ENCODE measurements at places on chromosomes 7 and 10.

DNA sequence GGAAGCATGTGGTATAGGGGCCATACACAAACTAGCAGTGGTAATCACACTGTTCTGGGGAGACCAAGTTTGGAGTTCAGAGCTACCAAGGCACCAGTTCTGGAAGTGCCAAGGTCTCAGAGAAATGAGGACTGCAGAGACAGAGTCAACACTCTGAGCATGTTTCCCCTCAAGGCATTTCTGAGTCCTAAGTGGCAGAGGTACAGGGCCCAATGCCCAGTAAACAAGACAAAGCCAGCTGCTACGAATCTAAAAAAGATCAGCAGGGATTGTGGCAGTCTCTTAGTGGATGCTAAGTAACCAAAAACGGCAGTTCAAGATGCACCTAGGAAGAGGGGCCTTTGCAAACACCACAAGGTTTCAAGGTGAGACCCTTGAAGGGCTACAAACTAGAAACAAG is 271.9 kb downstream of the TNS3 start:
- no peak for DNase-seq

DNA sequence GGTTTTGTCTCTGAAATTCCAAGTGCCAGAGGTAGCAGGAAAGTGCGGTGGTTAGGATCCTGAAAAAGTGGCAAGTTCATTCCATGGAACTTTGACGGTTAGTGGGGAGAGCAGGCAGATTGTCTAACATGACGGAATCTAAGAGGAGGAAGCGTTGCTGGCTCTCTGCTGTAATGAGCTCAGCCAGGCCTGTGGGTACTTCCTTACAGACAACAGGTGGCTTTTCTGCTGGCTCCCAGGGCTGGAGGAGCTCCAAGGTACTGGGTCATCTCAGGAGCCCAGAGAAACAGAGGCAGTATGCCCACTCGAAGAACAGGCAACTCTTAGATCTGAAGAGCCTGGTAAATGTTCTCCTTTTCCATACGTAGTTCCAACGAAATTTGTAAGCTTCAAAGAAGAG is 3.1 kb upstream of the AIFM2 start:
- DNase-seq = no peak

DNA sequence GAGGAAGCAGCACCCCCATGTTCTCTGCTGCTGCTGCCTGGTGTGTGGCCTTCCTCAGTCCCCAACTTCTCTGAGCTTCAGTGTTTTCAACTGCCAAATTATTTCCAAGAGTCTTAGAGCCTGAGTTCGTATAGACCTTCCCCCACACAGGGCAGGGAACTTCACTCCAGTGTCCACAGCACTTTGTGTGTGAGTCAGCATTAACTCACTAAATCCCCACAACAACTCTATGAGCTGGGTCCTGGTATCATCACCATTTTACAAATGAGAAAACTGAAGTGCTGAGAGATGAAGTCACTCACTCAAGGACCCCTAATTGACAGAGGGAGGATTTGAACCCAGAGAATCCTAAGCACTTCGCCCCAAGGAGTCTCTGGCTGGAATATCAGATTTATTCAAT is 48.3 kb downstream of the ADCYAP1R1 start:
- DNase-seq = no peak

- no peak for DNase-seq
These were observed 92.3 kb downstream of the MAGI2 start for GRCh38 chr7:79361214-79361613.

DNA sequence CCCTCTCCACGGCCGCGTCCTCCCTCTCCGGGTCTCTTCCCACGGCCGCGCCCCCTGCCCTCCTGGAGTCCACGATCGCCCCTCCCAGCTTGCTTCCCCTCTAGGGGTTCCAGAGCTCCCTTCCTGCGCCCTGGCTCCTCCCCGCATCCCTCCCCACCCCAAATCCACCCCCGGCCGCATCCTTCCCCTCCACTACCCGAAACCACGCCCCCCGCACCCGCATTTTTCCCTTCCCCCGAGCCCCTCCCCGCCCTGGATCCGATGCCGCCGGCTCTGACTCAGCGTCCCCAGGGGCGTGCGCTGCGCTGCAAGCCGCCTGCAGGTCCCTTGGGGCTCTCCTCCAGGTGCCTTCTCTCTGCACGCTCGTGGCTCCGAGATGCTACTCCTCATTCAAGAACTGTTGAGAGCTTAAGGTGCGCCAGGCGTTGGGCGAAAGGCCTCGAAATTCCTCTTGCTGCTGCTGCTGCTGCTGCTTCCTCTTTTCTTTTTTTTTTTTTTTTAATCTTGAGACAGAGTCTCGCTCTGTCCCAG is 372 bp upstream of the TMEM130 start:
- DNase-seq = peak; percentile 90

- peak; percentile 59 for DNase-seq
These were observed 19.9 kb downstream of the ACTA2 start for GRCh38 chr10:88932539-88933256.

GRCh38 chr7:99312316-99313203 is 13.1 kb upstream of the ARPC1A start:
- DNase-seq = peak; percentile 77

DNA sequence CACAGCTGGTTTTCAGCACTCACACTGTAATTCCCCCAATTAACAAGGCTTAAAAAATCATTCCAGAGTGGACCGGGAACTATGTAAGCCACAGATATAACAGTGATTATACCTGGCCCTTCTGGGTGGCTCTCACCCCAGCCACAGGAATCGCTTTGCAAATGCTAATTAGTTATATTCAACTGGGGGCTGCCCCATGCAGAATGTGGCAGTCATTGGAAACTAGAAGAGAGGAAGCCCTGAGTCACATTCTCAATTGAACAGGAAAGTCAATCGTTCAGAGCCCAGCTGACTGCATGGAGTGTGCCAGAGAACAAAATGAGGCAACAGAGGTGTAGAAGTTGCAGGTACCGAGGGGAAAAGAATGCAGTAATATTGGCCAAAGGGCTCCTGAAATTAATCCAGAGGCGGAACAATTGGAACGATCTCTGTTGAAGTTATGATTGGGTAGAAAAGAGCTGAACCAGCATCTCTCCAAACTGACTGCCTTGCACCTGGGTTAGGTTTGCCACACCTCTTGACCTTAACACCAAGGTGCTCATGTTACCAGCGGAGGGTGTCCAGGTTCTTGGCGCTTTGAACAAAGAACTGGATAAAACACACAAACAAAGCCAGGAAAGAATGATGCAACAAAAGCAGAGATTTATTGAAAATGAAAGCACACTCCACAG is 909.7 kb upstream of the AUTS2 start:
- DNase-seq = no peak

DNA sequence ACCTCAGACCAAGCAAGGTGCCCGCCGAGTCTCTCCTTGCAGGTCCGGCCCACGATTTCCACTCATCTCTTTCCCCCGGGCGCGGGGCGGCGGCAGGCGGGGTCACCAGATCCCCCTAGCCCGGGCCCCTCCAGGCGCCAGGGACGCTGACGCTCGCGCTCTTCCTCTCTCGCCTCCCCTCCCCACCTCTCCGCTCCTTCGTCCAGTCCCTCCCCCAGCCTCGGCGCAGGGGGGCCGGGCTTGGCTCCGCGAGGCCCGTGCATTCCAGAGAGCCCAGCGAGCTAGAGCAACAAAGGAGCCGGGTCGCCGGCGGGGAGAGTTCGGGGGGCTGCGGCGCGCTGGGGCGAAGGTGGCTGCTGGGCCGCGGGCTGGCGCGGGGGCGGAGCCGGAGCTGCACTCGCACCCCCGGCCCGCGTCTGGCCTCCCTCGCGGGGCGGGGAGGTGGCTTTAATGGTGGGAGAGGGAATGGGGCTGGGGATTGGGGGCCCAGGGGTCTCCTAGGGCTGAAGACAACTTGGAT is at the start of gene SMO:
TSS of gene SMO (plus strand) at position 262 of the 520 bp plus-strand sequence. CDS start 519 bp downstream, outside the sequence.
- peak; percentile 59 for DNase-seq

- no peak for DNase-seq
These were observed 155.8 kb downstream of the BMPER start for GRCh38 chr7:34061149-34061548.

DNA sequence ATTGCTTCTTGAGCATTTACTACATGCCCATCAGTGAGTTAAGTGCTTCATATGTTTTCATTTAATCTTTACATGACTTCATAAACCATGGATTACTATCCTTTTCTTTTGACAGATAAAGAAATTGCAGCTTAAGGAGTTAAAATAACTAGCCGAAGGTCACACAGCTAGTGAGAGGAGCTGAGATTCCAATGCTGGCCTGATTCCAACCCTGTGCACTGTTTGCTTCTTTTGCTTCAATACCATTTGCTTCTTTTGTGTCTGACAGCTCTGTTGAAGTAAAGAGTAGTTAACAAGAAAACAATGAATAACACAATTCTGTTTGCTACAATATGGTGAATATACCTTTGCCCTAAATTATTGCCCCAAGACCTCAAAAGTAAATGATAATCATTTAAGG is 132.4 kb downstream of the GRM3 start:
- DNase-seq = no peak

DNA sequence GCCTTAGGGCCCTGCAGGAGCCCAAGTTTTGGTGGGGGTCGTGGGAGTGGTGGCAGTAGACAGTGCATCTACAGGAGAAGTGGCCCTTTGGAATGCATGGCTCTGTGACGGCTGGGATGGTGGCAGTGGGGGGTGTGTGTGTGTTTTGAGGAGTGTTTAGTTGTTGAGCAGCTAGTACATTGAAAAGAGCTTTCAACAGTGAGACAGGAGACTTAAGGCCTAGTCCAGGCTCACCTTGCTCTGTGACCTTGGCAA is 27.1 kb downstream of the ZNF775 start:
- peak; percentile 24 for DNase-seq

- DNase-seq = no peak
These were observed 267.5 kb downstream of the GATA3 start for GRCh38 chr10:8321990-8322389.

DNA sequence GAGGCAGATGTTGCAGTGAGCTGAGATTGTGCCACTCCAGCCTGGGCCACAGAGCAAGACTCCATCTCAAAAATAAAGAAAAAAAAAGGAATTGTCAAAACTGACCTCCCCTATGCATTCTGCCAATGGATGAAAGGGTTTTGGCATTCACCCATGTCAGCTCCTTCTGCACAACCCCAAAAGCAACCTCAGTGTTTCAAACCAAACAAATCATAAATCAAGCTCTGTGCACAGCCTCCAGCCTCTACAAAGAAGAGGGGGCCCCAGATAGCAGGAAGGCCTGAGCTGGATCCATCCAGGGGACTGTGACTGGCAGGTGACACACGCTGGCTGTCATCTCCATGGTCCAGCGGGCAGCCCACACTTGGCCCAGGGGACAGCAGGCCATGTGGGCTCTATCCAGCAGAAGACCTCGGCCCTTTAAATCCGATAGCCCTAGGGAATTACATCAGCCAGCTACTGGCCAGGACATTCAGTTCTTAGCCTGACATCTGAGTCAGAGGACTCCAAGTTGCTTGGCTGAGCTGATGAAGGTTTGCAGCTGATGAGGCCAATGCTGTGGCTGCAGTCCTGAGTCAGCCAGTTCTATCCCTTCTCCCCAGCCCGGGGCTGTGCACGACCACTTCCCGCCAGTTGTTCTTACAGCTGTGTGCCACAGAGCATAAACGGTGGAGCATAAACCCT is 52.0 kb upstream of the FIGNL1 start:
- DNase-seq = no peak

- DNase-seq = no peak
These were observed 1.2 kb upstream of the SLC13A4 start for GRCh38 chr7:135729230-135729629.

DNA sequence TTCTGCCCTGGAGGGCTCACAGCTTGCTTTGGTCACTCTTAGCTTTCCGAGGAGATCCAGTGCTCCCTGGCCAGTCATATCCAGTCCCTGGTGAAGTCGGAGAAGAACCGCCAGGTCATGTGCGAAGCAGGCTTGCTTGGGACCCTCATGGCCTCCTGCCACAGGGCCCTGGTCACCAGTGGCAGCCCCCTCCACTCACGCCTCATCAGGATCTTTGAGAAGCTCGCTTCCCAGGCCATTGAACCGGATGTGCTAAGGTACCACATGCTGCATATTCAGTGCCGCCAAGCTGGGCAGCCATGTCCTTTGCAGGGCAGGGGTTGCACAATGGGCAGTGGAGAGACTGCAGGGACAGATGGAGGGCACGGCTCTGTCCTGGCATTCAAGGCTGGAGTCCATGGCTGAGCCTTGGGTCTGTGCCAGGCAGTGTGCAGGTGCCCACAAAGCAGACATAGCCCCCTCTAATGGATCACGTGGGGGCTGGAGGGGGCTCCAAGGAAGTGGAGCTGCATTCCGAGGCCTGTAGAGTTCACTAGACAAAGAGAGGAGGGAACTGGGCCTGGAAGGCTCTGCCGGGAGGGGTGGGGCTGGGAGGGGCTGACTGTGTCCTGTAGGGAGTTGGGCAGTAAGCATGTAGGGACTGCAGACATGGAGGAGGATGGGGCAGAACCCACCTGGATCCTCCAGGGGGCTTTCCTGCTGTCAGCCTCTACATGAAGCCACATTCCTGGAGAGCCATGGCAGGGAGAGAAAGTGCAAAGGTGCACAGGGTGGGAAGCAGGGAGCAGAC is 89.9 kb downstream of the WDFY4 start:
- DNase-seq = no peak

DNA sequence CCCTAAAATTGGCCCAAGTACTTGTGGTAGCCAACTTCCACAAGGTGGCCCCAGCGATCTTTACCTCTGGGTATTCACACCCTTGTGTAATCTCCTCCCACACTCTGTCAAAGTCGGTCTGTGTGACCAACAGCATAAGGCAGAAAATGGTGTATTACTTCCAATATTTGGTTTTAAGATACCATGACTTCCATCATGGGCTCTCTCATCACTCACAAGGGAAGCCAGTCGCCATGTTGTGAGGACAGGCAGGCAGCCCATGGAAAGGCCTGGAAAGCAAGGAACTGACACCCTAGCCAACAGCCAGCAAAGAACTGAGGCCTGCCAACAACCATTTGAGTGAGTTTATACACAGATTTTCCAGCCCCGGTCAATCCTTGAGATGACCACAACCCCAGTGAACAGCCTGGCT is 91.0 kb upstream of the KMT2E start:
- peak; percentile 61 for DNase-seq
